ENCODE measurements at places on chromosomes 5 and 9.

DNA sequence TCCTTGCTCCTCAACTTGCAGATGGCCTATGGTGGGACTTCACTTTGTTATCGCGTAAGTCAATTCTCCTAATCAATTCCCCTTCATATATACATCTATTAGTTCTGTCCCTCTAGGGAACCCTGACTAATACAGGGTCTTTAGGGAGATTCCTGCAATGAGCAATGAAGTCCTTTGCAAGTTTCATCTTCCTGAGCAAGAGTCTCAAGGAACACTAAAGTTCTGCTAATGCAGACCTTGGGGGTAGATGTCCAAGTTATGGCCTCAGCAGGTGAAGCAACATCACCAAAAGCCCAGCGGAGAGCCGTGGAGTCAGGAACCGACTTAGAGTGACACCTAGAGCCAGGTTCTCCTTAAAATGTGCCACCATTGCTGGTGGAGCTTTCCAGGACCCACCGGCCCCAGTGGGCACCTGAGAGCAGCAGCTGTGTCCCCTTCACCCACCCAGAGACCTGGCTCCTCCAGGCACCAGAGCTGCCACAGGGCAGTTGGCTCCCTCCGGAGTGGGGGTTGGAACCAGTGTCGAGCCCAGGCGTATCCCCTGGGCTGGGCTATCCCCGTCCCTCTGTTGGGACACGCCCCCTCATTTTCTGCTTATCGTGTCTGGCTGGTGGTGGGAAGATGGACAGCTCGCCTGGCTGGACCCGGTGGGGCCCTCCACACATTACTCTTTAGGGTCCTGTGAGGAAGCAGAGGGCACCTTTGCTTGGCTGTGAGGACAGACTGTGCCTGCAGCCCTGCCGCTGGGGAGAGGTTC is 10.9 kb upstream of the FCN1 start:
- no peak for DNase-seq

DNA sequence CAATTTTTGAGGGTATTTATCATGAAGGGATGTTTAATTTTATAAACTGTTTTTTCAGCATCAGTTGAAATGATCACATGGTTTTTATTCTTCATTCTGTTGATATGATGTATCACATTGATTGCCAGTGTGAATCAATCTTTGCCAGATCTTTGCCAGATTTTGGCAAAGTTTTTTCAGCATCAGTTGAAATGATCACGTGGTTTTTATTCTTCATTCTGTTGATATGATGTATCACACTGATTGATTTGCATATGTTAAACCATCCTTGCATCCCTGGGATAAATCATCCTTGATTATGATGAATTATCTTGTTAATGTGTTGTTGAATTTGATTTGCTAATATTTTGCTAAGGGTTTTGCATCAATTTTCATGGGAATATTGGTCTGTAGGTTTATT is 140.9 kb upstream of the TAS2R1 start:
- DNase-seq: no peak

DNA sequence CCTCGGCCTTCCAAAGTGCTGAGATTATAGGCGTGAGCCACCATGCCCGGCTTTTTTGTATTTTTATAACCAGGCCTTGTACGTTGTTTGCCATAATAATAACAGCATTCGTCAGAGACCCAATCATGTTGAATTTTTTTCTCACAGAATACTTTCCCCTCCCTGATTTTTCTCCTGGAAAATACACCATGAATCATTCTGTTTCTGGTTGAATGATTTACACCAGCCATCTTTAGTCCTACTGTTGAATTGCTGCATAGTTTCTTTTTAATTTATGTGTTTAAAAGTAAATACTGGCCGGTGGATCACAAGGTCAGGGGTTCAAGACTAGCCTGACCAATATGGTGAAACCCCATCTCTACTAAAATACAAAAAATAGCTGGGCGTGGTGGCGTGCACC is 3.5 kb downstream of the CNOT8 start:
- DNase-seq: no peak

GRCh38 chr5:14216902-14217301 is 73.8 kb downstream of the TRIO start:
- DNase-seq: no peak

- DNase-seq: no peak
Observed at GRCh38 chr5:149615976-149616375, 34.7 kb downstream of the ARHGEF37 start.
